ELF-1 (cell line): ENCODE measurements at places on chromosomes 4 and X.

- no peak for DNase-seq
Observed at GRCh38 chr4:26365537-26366150, 44.8 kb downstream of the RBPJ start.

DNA sequence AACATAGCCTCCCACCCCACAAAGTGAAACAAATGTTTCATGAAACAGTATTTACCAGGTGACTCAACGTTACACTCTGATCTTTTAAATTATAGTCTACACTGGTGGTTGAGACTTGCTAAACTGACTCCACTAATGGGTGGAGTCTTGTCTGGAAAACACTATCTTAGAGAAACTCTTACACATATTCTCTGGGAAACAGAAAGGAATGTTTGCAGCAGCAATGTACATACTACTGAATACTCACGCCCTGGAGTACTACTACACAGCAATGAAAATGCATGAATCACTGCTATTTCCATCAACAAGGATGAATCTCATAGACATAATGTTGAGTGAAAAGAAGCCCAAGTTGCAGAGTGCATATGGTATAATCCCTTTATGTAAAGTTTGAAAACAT lies 208.5 kb upstream of the IGFBP7 start:
- DNase-seq = no peak

GRCh38 chrX:28581522-28581921 lies 5.7 kb upstream of the IL1RAPL1 start:
- DNase-seq = no peak

- peak; percentile 98 for DNase-seq
Observed at GRCh38 chr4:121711263-121712000, 14.7 kb upstream of the ANXA5 start.

GRCh38 chr4:27807207-27807606 lies 946.6 kb downstream of the STIM2 start:
- DNase-seq = no peak

- DNase-seq = no peak
Observed at GRCh38 chr4:183830438-183830985, 74.6 kb upstream of the STOX2 start.

GRCh38 chrX:44494357-44494756 lies 48.3 kb downstream of the FUNDC1 start:
- no peak for DNase-seq

DNA sequence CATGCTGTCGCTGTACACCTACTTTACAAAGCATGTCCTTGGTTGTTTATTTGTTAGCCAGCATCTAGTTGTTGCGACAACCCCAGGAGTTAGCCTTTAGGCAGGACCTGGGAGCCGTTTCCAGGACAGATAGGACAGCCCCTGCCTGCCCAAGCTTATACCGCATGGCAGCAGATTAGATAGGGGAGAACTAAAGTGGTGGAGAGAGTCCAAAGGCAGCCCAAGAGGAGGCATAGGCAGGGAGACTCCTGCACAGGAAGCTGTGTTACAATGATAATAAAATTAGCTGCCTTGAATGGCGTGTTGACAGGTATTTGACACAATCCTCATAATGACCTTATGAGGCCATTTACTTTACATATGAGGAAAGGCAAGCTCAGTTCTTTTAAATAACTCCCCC lies 13.0 kb downstream of the NSDHL start:
- no peak for DNase-seq

- peak; percentile 88 for DNase-seq
Observed at GRCh38 chrX:54633641-54634040, 103.6 kb downstream of the GNL3L start.

DNA sequence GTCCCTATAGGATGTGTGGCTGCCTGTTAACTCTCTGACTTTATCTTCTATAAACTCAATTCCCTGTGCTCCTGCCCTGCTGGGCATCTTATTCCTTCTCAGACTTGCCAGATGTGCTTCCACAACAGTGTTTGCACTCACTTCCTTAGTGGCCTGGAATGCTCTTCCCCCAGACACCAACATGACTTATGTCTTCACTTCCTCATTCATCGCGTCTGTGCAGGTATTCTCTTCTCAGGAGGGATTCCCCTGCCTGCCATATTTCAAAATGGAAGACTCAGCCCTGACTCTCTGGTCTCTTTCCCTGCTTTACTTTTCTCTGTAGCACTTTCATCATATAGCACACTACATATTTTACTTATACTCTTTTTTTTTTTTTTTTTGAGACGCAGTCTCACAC lies 344.0 kb downstream of the CENPC start:
- no peak for DNase-seq

DNA sequence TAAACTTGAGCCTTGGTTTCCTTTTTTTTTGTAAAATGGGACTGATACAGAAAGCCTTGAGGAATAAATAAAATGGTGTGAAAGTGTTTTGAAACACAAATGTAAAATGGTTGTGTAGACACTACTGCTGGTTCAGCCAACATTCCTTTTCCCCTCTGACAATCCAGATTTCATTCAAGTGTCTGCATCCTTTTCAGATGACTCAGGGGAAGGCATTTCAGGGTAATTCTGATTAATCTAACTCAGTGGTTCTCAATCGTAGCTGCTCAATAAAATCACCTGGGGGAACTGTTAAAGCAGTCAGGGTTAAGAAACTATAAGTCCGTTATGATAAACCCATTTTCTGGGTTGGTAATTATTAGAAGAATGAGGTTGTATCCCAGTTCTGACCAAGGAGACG lies 4.6 kb downstream of the ARHGAP10 start:
- no peak for DNase-seq

DNA sequence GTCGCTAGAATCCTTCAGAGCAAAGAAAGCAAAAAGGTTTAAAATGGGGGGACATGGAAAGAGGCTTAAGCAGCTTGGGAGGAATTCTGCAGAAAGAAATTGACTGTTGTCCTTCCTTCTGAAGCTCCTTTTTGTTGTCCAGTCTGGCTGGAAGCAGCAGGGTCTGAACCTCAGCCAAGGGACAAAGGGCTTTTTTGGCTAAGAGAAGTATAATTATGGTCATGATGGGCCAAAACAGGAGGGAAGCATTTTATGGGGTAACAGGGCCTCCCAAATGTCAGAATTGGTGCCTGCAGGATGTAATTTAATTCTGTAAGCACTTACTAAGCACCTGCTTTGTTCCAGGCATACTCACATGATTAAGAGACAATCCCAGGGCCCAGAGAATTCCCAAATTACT lies 74.2 kb upstream of the CPEB2 start:
- no peak for DNase-seq

DNA sequence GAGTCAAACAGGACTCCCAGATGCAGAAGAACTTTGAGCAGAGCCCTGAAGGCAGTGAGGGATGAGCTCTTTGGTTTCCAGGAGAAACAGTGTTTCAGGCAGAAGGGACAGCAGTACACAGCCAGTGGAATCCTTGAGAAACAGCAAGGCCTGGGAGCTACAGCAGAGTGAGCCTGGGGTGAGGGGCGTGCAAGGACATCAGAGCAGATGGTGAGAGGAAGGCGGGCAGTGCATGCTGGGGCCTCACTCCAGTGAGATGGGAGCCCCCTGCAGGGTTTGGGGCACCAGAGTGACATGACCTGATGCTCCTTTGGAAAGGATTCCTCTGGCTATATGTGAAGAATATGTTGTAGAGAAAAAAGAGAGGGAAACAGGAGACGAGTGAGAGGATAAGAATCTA lies 98.1 kb upstream of the EGFL6 start:
- peak; percentile 60 for DNase-seq

DNA sequence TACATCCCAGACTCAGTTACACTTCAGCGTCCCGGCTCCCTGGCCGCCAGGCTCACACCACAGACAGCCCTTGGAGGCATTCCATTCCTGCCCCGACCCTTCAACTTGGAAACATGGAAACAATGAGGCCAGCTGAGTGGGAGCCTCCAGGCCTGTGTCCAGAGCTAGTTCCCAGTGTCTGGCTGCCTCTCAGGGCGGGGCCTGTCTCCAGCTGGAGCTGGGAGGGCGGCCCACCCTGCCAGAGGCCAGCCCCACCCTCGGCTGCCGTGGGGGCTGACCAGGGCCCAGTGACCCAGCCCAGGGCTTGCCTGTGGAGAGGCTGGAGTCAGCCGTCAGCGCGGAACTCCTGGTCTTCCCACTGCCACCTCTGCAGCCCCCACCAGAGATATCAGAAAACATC lies 37.4 kb upstream of the SPON2 start:
- peak; percentile 81 for DNase-seq

DNA sequence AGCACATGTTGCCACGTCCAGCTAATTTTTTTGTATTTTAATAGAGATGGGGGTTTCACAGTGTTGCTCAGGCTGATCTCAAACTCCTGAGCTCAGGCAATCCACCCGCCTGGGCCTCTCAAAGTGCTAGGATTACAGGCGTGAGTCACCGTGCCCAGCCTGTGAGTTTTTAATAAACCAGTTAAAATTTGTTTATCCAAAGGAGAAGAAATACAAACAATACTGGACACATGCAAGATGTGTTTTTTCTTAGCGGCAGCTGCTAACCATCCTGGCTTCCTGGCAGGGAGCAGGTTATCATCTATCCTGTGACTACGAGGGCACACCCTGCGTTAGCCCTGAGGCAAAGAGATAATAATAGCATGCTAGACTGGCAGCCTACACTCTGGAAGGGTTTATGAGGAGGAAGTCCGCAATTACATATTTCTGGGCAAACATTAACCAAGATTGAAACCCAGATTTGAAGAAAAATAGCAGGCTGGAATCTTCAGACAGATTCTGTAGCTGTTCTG lies 191.4 kb downstream of the SPRY1 start:
- DNase-seq = no peak

DNA sequence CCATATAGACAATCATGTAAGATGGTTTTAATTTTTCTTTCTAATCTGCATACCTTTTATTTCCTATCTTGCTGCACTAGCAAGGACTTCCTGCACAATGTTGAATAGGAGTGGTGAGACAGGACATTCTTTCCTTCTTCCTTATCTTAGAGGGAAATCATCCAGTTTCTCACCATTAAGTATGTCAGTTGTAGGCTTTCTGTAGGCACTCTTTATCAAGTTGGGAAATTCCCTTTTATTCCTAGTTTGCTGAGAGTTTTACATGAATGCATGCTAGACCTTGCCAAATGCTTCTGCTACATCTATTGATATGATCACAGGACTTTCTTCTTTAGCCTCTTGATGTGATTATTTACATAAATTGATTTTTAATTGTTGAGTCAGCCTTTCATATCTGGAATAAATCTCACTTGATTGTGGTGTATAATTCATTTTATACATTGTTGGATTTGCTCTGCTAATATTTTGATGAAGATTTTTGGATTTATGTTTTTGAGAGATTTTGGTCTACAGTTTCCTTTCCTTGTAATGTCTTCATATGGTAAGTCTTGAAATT lies 23.8 kb downstream of the RNF175 start:
- no peak for DNase-seq

GRCh38 chr4:48212165-48212564 lies 57.5 kb downstream of the TEC start:
- DNase-seq = no peak

- DNase-seq = no peak
Observed at GRCh38 chr4:10944321-10944720, 259.8 kb upstream of the CLNK start.

DNA sequence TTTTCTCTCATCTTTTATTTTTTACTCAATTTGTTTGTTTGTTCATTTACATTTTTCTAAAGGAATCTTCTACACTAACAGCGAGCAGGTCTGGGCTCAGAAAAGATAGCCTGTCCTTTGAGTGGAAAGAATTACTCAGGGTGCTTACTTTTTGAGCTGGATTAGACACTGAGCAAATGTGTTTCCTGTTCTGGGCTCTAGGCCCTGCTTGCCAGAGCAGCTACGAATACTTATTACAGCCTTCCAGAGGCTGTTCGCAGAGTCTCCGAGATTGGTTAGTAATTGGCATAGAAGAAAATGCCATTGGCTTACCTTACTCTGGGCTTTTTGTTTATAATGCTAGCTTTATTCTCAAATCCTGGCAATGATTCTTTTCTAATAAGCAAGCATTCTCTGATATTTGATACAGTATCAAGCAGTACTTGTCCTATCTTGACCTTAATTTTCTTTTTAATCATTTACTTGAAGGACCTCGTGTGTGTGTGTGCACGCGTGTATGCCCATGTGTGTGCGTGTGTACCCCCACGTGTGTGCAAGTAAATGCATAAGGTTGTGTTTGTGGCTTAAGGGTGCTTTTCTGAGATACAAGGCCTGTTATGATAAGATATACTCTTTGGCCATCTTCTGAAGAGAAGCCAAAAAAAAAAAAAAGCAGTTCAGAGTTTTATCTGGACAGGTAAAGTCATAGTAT lies 76.2 kb upstream of the GRXCR1 start:
- no peak for DNase-seq

GRCh38 chrX:110006821-110007375 lies 4.0 kb downstream of the TMEM164 start:
- DNase-seq = no peak

DNA sequence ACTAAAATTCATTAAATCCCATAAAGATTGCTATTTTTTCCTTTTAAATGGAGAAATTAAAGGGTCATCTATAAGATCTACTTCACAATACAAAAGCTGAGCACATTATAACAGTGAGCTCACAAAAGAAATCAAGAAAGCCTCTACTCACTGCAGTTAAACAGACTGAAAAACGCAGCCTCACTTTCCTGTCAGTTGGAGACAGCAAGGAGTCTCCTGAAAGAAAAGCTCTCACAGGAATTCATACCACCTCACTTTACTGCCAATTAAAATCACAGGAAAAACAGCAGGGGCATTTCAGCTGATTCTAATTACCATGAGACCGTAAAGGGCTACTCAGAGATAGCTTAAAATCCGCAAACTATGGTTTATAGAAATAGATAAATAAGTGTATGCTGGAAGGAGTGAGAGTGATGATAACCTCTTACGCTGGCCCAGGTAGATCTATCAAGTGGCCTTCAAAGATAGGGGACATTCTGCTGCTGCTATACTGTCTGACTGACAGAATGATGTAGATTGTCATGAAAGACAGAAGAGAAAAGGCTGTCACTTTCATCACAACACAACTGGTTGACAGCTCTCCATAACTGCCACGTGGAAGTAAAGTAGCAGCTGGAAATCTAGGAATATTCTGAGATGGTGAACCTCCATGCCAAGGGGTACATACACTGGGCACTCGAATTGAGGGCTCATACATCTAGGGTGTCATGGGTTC lies 1333.7 kb upstream of the DIAPH2 start:
- no peak for DNase-seq

GRCh38 chrX:14303891-14304290 lies 225.4 kb upstream of the GLRA2 start:
- DNase-seq = no peak

- DNase-seq = no peak
Observed at GRCh38 chr4:24858026-24858425, 54.8 kb downstream of the CCDC149 start.

- no peak for DNase-seq
Observed at GRCh38 chr4:176432811-176433540, 113.2 kb downstream of the SPCS3 start.

- DNase-seq = no peak
Observed at GRCh38 chrX:63402106-63402505, 51.0 kb upstream of the SPIN4 start.

- DNase-seq = no peak
Observed at GRCh38 chr4:48706736-48707135, 73.3 kb downstream of the FRYL start.
